Lung microvascular endothelial cell (primary cell): ENCODE measurements at places on chromosomes 4 and X.
A peak's percentile ranks its signal among the peaks of the same experiment; 100 is the strongest.

DNA sequence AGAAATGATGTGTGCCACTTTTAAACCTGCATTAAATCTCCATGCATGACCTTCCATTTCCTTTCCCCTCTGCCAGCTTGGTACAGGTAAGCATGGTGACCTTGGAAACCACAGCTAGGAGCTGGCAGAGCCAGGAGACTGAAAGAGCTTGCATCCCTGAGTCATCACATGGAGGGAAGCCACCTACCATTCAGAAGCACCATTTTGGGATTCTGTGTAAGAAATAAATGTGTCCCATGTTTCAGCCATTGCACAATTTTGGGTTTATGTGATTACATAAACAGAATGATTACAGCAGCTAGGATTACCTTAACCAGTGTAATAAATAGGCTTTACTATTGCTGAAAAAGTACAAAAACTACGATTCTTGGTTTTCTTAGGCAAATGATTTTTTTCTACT lies 17.3 kb upstream of the CCDC149 start:
- no peak for DNase-seq

DNA sequence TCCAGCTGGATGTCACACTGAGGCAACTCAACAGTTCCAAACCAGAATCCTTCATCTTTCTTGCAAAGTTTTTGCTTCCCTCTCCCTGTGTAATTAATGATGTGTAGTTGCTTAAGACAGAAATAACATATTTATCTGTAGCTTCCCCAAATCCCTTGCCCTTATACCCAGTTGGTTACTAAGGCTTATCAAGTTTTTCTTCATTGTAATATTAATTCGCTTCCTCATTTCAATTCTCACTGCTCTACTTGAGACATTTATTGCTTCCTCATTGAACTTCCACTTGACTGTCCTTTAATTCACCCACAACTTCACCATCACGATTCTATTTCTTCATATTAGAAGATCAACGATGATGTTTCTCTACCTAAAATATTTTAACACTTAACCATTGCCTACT lies 386.6 kb upstream of the CPEB2 start:
- no peak for DNase-seq

- DNase-seq = peak; percentile 65
These were observed 999.0 kb upstream of the ADGRL3 start for GRCh38 chr4:60201052-60201673.

GRCh38 chr4:158671665-158671914 lies at the start of gene C4orf46:
TSS of gene C4orf46 (minus strand) at chr4:158671887. CDS start at chr4:158671801, 86 bp downstream.
- DNase-seq = no peak

DNA sequence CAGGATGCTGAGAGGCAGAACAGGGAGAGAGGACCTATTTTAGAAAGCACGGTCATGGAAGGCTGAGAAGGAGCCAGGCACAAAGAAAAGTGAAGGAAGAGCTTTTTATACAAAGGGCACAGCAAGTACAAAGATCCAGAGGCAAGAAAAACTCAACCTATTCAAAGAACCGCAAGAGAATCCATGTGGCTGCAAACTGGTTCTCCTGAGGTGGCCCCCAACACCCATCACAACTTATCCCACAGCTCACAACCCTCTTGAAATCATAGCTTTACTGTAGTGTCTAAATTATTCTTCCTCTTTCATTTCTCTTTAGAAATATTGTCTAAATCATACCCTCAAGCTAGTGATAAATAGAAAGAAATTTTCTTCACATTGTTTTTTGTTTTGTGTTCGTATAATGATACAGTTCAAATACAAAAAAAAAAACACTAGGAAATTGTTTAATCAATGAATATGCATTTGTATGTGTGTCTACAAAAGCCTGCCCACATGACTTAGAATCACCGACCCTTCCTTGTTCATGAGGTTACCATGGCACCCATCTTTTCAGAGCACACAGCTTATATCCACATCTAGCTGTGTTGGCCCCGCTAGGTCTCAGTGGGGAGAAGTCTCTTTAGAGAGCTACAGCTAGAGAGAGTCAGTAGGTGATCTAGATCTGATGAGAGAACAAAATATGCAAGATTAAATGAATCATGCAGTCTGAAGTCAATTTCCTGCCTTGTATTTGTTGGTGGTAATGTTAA lies 126.9 kb upstream of the DCLK2 start:
- no peak for DNase-seq

DNA sequence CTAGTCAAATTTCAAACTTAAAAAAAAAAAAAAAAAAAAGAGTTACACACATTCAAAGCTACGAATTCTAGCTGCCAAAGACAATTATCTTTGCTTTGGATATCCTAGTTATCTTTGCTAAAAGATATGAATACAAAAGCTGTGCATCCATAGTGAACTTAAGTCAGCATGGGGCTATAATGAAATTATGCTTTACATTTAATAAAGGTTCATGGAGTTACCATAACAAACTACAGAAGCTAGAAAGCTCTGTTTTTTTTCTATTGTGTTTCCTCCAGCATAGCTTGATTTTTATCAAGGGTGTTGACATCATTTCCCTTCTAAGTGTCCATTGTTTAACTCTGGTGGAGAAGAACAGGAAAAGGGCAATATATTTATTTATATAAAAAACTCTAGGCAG lies 234.1 kb downstream of the ANKRD50 start:
- DNase-seq = peak; percentile 76

GRCh38 chr4:8443801-8444200 lies 3.2 kb downstream of the TRMT44 start:
- no peak for DNase-seq

- no peak for DNase-seq
These were observed 332.0 kb downstream of the NKX6-1 start for GRCh38 chr4:84167093-84167492.

GRCh38 chrX:140050906-140051305 lies 85.6 kb upstream of the CXorf66 start:
- DNase-seq = peak; percentile 28

- peak; percentile 59 for DNase-seq
These were observed 8.7 kb downstream of the KIAA1210 start for GRCh38 chrX:119118780-119119395.

DNA sequence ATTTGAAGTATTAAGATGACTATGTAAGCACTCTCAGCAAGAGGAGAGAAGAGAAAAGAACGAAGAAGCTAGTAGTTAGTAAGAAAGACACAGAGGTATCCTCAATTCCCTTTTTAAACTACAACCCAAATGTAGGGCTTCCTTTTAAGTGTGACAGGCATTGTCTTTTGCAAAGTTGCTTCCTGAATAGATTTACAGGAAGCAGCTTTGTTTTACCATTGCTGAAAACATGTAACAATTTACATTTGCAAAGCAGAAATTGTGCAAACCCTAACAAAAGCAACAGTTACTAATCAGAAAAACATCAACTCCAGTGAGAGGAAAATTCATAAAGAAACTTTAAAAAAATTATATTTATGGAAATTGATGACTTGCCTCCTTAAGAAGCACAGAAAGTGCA lies 96.4 kb downstream of the FAM13A start:
- peak; percentile 16 for DNase-seq

DNA sequence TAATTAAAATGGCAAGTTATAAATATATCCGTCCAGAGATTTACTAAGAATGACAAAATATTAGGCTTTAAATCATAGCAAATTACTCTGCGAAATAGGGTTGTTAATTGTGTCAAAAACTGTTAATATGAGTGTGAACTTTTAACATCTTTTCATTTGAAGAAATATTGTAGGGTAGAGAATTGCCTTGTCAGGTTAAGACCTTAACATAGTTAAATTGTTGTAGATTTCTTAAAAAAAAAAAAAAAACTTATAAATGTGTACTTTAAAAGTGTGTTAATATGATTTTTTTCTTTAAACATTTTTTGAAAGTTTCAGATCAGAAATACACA lies 107.7 kb upstream of the TLR2 start:
- DNase-seq = no peak

- no peak for DNase-seq
These were observed 37.2 kb downstream of the WDR44 start for GRCh38 chrX:118383120-118383519.

DNA sequence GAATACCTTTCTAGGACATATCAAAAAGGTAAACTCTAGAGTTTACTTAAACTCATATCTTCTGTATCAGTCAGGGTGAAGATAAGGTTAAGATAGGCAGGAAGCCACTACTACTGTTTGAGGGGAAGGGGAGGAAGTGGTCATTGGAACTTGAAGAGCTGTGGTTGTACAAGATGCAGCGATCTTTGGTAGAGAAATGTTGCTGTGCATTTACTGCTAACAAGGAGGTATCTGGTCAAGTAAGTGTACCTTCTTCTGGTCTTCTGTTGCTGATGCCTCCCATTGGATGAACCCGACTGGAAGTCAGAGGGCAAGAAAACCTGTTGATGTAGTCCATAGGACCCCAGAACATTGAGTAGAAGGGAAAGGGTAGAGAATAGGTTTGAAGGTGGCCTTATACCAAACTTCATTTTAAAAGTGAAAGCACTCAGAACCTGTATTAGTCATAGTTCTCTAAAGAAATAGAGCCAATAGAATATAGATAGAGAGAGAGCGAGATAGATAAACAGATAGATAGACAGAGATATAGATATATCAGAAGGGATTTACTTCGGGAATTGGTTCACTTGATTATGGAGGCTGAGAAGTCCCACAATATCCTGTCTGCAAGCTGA lies 47.9 kb upstream of the TSPAN5 start:
- DNase-seq = no peak

DNA sequence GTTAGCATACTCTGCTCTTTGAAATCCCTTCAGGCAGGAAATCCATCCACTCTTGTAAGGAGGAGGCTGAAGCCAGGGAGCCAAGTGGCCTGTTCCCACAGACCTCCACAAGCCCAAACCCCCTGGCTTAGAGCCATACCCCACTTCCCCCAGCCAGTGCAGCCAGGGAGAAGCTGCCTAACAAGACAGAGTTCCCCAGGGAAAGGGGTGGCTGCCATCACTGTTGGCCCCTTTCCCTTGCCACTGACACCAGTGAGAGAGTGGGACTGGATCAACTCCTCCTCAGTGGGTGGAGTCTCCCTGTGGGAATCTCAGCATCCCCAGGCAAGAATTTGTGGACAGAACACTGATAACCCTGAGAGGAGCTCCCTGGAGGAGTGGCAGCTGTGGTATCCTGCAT lies 389.4 kb downstream of the PABPC4L start:
- no peak for DNase-seq

- DNase-seq = peak; percentile 97
These were observed 117.0 kb downstream of the KDR start for GRCh38 chr4:55008166-55009056.
